ENCODE measurements at places on chromosomes 6 and 20.

- no peak for DNase-seq
Measured at GRCh38 chr6:5339786-5340185, 78.5 kb downstream of the FARS2 start.

DNA sequence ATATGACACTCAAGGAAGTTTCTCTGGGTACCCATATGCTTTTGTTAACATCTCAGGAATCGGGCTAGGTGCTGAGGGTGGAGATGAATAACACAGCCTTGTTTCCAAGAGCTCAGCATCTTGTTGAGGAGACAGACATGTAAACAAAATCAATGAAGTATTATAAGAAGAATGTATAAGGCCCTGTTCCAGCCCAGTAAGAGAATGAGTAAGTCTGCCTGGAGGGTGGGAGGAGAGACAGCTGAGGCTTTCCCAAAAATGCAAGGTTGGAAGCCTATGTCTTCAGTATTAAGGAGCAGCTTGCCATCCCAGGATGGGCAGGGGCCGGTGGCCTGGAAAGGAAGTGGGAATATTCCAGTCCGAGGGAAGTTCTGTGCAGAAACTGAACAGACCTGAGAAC is 615.3 kb upstream of the BTBD3 start:
- DNase-seq, result no peak

GRCh38 chr20:17579369-17580039 is 9.6 kb downstream of the DSTN start:
- no peak for DNase-seq

- no peak for DNase-seq
Measured at GRCh38 chr20:38975539-38976120, 13.5 kb downstream of the DHX35 start.

- no peak for DNase-seq
Measured at GRCh38 chr20:59604741-59605600, 631 bp downstream of the PHACTR3 start.

- DNase-seq, result no peak
Measured at GRCh38 chr20:10861619-10862018, 187.8 kb upstream of the JAG1 start.

DNA sequence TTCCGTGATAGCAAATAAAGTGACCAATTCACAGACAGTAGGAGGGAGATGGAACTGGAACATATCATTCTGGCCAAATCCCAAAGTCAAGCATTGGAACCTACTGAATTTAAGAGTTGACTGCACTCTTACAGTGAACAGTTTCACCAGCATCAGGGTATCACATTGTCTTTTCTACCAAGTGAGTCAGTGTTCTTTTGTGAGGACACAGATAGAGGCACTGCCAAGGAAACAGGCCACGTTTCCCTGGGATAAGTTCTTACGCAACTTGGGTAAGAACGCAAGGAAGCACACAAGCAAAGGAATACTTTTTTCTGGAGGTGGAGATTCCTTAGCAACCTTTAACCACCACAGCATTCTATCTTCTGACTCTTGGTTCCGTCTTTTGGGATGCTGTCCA is 28.6 kb upstream of the ENPP5 start:
- DNase-seq, result no peak

DNA sequence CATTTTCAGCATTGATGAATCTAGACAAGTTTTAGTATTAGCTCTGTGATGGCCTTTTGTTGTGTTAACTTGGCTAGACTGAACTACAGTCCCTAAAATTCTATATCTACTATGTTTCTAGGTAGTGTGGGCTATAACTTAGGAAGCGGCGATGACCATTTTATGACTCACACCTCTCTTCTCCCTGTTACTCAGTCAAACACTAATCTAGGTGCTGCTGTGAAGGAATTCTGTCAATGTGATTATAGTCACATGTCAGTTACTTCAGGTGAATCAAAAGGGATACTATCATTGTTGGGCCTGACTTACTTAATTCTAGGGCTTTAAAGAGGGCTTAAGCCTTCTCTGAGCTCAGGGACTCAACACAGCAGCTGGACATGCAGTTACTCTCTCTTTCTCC is 691.5 kb upstream of the MAP3K7 start:
- DNase-seq, result no peak

DNA sequence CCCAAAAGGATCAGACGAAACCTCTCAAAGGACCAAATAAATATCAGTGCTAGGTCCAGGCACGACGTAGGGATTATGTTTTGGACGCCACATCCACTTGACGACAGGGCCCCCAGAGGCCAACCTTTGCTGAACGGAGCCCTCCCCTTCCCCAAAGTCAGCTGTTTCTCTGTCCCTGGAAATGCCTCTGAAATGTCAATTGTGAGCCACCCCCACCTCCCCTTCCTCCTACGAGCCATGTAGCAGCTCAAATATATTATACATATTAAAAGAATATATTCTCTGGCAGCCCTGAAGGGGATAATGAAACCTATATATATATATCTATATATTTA is 39.6 kb upstream of the BLCAP start:
- DNase-seq, result no peak

- no peak for DNase-seq
Measured at GRCh38 chr6:16257999-16258708, 19.8 kb downstream of the GMPR start.

- DNase-seq, result no peak
Measured at GRCh38 chr6:119201480-119201879, 123.0 kb upstream of the FAM184A start.

DNA sequence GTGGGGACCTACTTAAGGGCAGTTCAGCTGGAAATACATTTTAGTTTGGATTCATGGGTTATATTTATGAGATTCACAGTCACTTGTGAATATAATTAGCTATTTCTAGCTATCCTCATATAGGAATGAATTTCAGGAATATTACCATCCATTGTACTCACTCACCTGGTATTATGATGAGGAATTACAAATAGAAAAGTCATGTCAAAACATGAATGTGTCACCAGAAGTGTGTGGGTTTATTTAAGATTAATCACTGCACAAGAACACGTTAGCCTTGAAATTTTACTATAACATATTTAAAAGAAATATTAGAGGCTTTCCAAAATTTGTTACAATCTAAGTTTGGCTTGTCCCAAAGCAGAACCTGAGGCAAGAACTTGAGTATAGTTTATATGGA is 510.5 kb downstream of the PHF3 start:
- DNase-seq, result no peak

GRCh38 chr6:24016857-24017256 is 109.2 kb upstream of the NRSN1 start:
- DNase-seq, result no peak

- DNase-seq, result no peak
Measured at GRCh38 chr6:11428895-11429294, 108.7 kb upstream of the TMEM170B start.

DNA sequence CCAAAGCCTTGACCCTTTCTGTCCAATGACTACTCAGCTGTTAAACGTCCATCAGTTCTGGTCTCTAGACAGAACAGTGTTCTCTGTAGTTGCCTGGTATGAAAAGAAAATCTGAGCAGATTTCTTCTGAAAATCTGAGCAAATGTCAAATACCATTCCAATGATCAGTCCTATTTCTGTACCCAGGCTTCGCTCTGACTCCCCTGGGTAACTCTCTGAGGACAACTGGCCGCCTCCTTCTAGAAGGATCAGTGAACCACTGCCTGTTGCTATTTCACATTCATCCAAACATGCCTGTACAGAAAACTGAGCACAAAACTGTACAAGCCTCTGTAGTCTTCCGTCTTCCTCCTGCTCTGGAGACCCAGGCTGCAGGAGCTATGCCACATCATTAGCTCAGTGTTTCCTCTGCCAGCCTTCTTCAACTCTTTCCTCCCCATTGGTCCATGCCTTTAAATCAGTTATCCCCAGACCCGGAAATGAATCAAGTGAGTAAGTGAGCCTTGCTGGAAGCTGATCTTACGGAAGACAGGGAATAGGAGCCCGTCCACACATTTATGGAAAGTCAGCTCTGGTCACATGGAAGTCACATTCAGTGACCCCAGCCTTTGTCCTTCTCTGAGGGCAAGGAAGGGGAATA is 63.3 kb downstream of the DAAM2 start:
- no peak for DNase-seq

- no peak for DNase-seq
Measured at GRCh38 chr6:164700497-164700896, 608.9 kb downstream of the C6orf118 start.

DNA sequence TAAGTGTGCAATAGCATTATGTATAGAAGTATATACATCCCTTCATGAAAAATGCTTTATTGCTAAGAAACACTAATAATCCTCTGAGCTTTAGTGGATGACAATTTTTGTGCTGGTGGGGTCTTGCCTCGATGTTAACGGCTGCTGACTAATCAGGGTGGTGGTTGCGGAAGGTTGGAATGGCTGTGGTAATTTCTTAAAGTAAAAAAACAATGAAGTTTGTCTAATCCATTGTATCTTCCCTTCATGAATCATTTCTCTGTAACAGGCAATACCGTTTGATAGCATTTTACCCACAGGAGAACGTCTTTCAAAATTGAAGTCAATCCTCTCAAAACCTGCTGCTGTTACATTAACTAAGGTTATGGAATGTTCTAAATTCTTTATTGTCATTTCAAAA is 816.5 kb upstream of the GJE1 start:
- no peak for DNase-seq

DNA sequence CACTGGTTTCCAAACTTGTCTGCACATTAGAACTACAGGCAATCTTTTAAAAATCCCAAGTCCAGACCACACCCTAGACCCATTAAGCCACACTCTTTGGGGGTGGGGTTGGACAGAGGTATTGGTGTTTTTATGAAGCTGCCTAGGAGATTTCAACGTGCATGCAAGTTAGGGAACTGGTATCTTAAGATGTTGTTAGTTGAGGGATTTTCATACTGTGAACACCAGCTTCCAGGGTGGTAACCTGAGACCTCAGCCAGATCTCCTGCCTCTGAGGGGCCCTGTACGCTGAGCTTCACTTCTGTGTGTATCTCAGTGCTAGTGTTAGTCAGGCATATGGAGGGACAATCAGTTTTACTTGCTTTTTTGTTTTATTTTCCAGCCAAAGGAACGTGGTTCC is 138.0 kb downstream of the UTRN start:
- no peak for DNase-seq

DNA sequence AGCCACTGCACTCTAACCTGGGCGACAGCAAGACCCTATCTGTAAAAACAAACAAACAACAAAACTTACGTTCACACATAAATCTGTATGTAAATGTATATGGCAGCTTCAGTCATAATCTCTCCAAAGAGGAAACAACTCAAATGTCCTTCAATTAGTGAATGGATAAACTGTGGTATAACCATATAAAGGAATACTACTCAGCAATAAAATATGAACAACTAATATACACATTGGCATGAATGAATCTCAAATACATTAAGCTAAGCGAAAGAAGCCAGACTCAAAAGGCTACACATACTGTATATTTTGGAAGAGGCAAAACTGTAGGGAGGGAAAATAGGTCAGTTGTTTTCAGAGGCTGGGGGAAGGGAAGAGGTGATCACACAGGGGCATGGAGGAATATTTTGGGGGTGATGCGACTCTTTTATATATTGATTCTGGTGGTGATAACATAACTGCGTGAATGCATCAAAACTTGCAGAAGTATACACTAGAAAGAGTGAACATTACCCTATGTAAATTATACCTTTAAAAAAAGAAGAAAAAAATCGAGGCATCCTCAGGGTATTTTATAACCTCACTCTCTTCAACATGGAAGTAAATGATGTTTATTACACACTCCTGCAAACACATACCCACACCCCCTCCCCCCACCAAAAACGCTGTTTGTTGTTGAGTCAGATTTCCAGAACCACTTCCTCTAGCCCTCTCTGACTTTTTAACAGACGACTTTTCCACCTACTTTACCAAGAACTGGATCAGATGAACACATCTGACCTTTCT is 115.2 kb upstream of the RNF24 start:
- DNase-seq, result no peak

GRCh38 chr20:47152068-47152467 is 204.4 kb downstream of the ZMYND8 start:
- DNase-seq, result no peak

- no peak for DNase-seq
Measured at GRCh38 chr6:141513830-141514229, 618.9 kb upstream of the GJE1 start.

- no peak for DNase-seq
Measured at GRCh38 chr6:113363866-113364265, 493.3 kb upstream of the MARCKS start.

- no peak for DNase-seq
Measured at GRCh38 chr6:87396595-87397392, 11.0 kb upstream of the CFAP206 start.

DNA sequence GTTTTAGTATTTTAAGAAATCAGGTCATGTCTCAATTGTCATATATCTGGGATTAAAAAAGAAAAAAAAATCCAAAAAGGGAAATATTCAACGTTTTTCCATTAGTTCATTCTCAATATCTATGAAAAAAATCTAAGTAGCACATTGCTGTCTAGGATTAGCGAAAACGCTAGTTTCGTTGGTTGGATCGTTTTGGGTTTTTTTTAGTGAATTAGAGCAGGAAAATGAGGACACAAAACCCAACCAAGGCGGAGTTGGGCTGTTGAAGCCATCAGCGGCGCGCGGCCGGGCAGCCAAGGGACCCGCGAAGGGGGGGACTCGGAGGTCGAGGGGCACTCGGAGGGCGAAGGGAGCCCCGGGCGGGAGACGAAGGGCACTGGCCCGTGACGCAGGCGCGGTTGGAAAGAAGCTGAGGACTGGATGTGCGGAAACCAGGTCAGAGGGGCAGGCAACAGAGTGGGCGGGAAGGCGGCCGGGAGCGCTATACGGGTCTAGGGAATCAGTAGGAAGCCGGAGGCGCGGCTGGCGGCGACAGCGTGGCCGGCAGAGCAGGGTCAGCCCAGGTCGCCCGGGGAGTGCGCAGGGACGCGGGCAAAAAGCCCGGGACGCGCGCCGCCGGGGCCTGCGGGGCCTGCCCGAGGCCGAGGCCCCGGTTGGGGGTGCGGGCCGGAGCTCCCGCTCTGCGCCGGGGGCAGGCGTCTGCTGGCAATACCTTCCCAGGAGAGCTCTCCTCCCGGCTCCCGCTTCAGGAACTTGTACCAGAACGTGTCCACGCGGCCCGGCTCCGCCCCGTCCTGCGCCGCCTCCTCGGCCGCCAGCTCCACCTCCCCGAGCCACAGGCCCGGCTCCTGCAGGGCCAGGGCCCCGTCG is 599 bp downstream of the EPM2A start:
- DNase-seq, result peak; percentile 68

DNA sequence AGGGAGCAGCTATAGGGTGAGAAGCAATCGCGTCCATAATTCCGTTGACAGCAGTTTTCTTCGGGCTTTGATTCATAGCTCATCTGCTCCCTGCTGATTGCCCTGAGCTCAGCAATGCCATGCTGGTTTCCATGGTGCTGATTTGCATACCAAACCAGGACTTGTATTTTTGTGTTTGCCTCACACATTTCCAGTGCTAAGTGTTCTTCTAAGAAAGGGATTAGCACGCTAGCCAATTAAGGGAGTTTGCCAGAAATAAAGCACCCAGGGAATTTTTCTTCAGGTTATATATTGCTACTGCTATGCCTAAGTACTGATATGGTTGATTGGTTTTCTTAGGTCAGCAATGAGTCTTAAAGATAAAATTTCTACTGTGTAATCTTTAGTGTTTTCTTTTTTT is 177.6 kb downstream of the PLCB1 start:
- no peak for DNase-seq
